ENCODE measurements at places on chromosomes 4 and X.

DNA sequence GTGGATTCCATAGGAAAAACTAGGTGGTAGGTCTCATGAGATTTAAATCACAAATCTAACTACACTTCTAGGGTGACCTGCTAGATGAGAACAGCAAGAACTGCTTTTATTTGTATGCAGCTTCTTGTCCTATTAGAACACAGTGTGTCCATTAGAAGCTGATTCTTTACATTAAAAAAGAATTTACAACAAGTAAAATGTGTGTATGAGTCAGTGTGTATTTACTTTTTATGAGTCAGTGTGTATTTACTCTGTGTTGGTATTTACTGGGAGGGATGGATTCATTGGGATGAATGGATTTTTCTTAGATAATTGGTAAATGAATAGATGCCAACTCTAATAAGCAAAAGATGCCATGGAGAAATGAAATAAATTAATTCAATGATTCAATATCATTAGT, 40.6 kb upstream of the XPNPEP2 start:
- no peak for DNase-seq

GRCh38 chr4:81659051-81659450, 187.3 kb upstream of the RASGEF1B start:
- DNase-seq = no peak

- peak; percentile 0 for DNase-seq
These were observed 378.0 kb upstream of the DMD start for GRCh38 chrX:33589316-33589715.

GRCh38 chr4:147809211-147809610, 77.3 kb downstream of the ARHGAP10 start:
- DNase-seq = no peak

GRCh38 chrX:3177851-3178250, 136.6 kb downstream of the ARSF start:
- no peak for DNase-seq

DNA sequence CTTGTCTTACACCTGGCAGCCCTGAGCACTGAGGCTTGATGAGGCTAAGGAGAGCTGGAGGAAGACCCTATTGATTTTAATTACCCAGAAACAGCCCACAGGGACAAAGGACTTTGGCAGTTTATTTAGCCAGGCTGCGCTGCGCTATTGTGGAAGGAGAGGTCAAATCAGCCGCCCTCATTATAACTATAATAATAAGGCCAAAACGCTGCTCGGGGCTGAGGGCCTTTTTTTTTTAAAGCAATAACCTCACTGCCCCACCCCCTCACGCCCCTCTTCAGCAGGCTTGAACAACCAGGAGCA, 60.6 kb upstream of the NKX1-1 start:
- DNase-seq = no peak

DNA sequence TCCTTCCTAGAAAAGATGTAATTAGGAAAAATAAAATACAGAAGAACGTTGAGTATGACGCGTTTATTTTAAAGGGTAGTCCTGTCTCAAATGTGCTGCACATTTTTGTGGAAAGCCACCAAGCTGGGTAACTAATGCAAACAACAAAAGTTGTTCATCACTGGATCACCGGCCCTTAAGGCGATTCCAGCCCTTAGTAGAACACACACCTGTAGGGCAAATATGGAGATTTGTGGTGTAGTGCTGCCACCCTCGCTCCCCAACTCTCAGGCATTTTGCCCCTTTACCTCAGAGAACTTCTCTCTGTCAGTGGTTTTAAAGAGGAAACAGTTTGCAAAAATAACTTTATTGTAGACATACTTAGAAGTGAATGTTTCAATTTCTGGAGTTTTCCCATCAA, 1.9 kb downstream of the TBL1X start:
- DNase-seq = no peak

DNA sequence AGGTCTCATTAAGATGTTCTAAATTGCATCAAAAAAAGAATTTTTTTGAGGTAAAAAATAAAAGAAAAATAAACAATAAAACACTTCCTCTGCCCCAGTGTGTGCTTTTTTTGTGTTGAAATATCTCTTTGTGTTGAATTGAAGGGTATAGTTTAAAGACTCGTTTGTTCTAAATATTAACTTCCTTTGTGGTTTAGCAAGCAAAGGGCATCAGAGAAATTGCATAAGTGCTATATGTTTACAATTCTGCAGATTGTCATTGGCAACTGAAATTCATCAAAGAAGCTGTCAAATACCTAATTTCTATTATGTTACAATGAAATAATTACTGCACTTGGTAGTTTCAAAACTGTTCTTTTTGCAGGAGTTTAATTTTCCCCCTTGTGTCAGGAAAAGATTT, 260.5 kb downstream of the DKK2 start:
- DNase-seq = no peak

DNA sequence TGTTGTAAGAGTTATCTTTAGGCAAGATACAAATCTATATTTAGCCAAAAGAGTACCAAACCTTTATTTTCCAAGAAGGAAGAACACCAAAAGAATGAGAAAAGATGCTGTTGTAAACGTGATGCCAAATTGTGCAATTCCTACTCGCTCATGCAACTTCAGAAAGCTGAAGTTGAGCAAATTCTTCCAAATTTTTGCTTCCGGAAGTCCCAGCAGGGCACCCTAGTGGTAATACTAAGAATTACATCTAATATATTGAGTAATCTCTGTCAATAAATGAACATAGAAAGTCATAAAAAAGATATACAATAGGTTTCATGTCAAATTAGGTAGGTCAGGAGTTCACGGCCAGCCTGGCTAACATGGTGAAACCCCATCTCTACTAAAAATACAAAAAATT, 36.0 kb upstream of the SMARCAD1 start:
- no peak for DNase-seq
